Body of pancreas (tissue), 4 donors: ENCODE measurements at places on chromosomes 6 and 20. TPM values are rescaled to one million over a fixed set of nuclear protein-coding genes. Genes with fewer than 3 reads are reported as not detected.

DNA sequence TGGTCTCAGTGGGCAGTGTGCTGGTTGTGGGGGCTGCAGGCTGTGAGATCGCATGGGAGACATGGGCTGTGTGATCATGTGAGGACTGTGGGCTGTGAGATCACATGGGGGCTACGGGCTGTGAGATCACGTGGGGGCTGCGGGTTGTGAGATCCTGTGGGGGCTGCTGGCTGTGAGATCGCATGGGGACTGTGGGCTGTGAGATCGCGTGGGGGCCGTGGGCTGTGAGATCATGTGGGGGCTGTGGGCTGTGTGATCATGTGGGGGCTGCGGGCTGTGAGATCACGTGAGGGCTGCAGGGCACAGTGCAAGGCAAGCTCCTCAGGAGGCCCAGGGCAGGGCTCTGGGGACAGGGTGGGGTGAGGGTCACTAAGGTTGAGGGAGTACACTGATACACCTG, 140.5 kb upstream of the CST7 start:
- H3K27ac ChIP-seq = no peak overlapping the region
- H3K4me3 ChIP-seq = no peak overlapping the region
- no peaks in the 10 kb centered on the region for H3K4me1 ChIP-seq
- H3K36me3 ChIP-seq = no peaks in the 10 kb centered on the region
- no peaks in the 10 kb centered on the region for H3K27me3 ChIP-seq

Gene EDN1
- 0.66 TPM for total RNA-seq

DNA sequence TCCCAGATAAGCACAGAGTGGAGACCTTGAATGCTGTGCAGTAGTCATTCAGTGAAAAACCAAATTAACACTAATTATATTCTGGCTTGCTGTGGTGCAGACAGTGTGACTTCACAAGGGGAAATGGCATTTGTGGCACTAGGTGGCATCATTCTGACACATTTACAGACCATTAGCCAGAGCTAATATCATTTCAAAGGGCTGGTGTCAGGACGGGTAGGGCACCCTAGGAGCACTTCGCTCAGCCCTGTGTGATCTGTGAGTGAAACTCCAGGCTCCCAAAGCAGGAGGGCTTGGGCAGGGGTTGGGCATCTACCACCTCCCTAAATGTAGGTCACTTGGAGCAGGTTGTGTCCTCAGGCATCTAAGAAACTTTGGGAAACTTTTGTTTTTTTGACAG, 555.8 kb downstream of the PKHD1 start:
- no peak overlapping the region for H3K4me3 ChIP-seq
- H3K4me1 ChIP-seq = no peaks in the 10 kb centered on the region
- no peaks in the 10 kb centered on the region for H3K27me3 ChIP-seq
- no peaks in the 10 kb centered on the region for H3K36me3 ChIP-seq
- no peak for DNase-seq

Gene HLA-DRA
- 129 TPM for total RNA-seq

GRCh38 chr20:17936761-17937732, 31.5 kb downstream of the SNX5 start:
- peaks cover 2% of the 10 kb centered on the region for H3K36me3 ChIP-seq
- H3K4me3 ChIP-seq = no peak overlapping the region
- DNase-seq = peak; percentile 75
- H3K4me1 ChIP-seq = peaks cover 24% of the 10 kb centered on the region
